ENCODE measurements at places on chromosomes 2 and 18. TPM values are rescaled to one million over a fixed set of nuclear protein-coding genes. Genes with fewer than 3 reads are reported as not detected.

DNA sequence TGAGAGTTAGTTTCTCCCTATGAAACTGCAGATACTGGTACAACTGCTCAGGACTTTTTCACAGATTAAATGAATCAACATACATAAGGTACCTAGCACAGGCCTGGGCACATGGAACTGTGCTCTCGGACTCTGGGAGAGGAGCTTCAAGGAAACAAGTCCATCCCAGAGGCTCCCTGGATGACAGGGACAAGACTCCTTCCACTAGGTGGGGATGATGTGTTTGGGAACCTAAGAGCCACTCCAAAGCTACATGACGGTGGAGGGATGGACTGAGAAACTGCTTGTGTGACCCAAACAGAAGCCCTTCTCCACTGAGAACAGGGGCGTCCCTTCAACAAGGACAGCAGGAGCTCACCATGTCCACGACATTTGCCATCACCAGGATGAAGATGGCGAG lies 37.1 kb downstream of the CENPO start:
- DNase-seq, result no peak

DNA sequence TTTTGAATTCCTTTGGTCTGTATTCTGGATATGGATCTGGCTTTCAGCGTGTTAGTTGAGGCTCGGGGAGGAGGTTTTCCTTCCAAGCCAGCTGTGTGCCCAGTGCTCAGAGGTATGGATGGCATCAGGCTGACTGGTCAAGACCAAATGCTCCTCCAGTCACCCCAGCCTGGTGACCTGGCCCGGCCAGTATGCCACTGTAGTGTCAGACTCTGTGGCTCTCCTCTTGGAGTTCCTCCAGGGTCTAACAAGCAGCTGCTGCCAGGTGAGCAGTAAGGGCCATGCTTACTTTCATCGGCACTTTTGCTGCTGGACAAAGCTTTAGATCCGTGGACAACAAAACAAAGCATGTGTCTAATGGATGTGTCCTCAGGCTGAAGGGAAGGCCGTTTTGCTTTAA lies 44.1 kb downstream of the CABLES1 start:
- no peak for DNase-seq

- DNase-seq, result no peak
Measured at GRCh38 chr18:45357686-45358470, 257.4 kb upstream of the SLC14A2 start.

DNA sequence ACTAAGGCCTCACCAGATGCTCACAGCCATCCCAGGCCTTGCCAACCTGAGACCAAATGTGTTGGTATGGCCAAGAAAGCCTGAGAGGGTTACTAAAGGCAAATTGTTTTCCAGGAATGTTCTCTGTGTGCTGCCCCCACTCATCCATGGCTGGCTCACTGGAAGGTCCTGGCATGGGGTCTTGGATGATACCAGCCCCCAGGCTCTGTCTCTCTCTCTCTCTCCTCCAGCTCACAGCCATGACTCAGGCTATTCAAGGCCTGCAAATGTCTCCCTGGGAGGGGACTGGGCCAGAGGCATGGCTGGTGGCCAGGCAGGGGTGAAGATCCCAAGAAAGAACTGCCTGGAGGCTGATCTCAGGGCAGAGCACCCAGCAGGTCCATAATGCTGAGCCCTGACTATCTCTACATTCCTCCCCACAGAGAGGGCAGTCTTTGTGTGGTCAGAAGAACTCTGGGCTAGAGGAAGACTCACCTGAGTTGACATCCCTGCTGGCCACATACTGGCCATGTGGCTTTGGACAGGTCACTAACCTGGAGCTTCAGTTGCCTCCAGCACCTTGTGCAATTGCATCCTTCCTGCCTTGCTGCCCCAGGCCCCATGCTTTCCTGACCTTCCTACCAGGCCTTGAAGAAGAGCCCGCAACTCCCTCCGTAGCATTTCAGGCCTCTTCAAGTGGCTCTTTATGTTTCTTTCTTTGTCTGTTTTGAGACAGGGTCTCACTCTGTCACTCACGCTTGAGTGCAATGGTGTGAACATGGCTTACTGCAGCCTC lies 150.4 kb downstream of the ZFP36L2 start:
- DNase-seq, result no peak

DNA sequence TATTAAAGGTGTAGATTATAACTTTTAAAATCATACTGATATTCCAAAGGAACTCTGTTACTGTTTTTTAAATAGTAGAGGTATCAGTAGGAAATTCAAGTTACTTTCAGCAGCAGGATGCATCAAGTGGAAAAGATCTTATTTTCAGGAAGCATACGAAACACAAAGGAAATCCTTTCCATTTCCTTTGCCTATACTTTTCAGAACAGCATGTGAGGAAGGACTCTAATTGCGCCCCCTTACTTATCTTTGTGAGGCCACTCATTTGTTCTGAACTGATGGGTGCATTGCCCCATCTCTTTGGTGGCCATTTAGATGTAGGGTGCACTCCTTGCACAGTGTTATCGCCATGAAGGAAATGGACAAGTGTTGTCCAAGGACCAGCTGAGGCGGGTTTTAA lies 145.3 kb downstream of the BABAM2 start:
- DNase-seq, result no peak

GRCh38 chr18:9738266-9738969 lies 30.3 kb downstream of the RAB31 start:
- peak; percentile 25 for DNase-seq

- peak; percentile 62 for DNase-seq
Measured at GRCh38 chr2:128492966-128493811, 174.5 kb upstream of the HS6ST1 start.

DNA sequence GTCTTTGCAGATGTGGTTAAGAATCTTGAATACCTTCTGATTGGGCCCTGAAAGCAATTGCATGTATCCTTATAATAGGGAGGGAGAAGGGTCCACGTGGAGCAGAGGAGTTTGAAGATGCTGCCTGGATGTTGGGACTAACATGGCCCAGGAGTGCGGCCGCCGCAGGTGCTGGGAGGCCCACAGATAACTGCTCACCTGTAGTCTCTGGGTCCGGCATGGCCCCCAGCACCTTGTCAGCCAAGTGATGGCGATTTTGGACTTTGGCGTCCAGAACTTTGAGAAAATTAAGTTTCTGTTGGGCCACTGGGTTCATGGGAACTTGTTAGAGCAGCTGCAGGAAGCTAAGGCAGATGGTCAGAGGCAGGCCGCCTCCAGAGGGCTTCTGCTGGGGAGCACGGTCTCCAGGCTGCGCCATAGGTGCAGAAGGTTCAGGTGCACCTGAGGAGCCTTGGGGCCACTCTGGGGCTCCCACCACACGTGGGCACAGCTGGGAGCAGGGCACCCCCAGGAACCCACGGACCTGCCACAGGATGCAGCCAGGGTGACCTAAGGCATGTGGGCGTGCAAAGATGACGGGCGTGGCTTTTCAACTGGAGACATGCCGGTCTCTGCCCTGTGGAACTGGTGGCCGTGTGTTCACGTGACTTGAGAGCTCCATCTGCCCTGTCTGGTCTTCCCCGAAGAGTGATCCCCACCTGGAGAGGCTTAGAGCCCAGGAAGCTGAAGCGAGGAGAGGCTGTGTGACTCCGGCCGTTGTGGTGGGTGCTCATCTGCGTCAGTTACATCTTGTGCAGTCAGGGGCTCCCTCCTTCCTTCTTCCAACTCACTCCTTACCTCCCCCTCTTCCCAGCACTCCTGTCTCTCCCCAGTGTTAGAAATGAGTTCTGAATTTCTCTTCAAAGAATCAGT lies 277.3 kb downstream of the AGAP1 start:
- DNase-seq, result no peak

DNA sequence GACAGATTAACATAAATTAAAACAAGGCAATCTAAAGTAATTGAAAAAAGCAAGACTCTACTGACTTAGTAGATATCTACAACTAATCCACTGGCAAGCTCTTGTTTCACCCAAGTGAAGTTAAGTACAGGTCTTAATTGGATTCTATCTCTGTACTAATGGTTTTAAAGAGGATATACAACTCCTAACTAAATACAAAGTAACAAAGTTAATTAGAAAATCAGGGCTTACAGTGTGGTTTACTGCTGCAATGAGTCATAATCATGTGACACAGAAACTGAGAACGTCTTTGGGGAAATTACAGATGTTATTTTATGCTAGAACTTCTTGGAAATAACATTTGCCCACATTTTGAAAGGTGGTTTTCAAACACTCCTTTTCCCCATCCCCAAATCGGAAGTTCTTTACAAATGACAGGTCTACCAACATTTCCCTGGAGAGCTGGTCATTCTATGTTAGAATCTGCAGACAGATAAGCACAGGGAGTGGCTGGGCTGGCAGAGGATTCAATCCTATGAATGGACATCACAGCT lies 245.3 kb downstream of the STK39 start:
- no peak for DNase-seq

DNA sequence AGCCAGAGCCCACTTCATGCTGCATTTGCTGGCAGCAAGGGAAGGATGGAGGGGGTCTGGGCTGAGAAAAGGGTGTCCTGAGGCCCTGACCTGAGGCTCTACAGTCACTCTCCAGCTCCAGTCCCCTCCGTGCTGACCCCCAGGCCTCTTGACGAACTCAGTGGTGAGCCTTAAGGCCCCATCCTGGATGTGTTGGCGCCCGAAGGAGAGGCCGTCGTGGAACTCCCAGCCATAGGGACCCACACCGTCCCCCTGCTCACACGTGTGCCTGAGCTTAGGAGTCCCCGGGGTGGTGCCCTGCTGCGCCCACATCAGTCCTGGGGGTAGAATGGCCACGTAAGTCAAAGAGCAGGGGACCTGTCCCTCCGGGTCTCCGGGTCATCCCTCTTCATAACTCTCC lies 776 bp downstream of the MOGS start:
- no peak for DNase-seq

GRCh38 chr2:53188851-53189510 lies 578.6 kb upstream of the CHAC2 start:
- DNase-seq, result no peak

DNA sequence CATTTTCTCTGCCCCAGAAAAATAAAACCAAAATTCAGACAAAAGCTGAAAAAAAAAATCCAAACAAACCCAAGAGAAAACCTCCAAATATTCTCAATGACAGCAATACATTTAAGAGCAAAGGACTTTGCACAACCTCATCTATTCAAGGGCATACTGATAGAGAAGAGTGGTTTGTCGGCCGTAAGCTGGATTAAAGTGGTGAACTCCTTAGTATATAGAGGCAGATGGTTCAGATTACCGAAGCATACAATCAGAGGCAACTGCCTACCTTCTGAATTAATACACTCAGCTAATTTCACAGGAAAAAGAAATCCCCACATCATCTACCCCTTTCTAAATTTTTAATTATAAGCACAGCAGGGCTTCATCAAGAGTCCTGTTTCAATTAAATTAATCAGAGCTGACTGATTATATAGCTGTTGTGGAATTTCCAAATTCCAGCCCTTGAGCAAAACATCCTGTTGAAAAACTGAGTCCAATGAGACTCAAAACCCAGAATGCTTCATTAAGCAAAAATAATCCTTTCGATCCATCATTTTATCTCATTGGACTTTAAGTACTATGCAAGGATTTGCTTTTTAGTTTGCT lies at the start of gene CPLX4:
CPLX4 (minus strand) TSS at position 190 of the 591 bp plus-strand sequence; CDS start at position 3, 187 bp downstream.
- DNase-seq, result no peak

DNA sequence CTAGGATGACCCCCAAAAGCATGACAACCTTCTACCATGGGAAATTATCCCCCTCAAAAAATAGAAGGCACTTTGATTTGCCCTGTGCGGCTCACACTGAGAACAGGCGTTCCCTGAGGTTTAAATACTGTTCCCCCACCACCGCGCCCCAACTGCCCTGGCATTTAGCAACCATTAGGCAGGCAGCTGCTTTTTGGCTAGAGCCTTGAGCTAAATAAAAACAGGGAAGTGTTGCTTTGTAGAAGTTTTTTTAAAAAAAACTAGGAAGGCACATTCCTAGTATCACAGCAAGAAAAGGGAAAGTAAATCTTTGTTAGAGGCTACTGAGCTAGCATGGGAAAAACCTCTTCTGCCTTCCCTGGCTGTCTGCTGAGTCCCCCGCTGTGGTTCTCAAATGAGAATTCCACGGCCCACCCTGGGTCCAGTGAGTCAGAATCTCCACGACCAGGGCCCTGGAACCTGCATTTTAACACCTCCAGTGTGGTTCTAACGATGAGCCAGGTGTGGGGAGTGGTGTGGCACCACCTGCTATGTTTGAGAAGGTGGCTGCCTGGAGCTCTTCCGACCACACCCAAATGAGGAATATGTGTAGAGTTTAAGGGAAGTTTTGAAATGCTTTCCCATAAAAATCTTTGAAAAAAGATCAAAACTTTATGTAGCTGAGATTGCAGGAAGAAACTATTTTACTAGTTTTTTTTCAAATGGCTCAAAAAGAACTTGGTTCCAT lies 66.4 kb downstream of the VIT start:
- no peak for DNase-seq

DNA sequence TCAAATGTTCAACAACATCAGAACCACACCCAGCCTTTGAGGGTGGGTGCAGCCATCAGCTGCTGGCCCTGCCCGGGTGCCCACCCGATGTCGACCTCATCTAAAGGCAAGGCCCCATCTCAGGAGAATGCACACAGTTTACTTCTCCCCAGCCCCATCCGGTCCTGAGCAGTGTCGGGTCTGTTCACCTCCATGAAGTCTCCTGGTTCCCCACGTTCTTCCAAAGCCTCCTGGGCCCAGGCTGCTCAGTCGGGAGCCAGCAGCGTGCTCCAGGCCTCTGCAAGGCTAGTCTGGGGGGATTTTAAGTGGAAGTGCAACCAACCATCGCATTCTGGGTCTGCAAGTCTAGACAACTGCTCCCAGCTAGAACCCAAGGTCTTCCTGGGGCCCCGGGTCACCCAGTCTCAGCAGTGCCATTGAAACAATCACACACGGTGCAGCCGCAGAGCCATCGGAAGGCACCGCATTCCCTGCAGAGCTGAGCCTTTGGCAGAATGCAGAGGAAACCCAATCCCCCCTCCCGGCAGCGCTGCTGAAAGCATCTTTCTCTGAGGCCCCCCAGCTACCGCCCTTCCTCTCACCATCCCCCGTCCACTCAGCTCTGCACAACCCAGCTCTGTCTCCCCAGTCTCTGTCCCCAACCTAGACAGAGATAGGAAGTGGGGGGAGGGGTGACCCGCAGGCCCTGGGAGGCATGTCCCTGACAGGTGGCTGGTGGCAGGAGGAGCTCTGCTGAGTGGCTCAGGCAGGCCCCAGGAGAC lies 8.5 kb downstream of the ESPNL start:
- DNase-seq, result peak; percentile 65

GRCh38 chr2:27171351-27171848 lies 22.6 kb downstream of the TCF23 start:
- DNase-seq, result no peak

GRCh38 chr18:31317860-31318259 lies at the start of gene DSG1:
Gene DSG1 (plus strand): TSS chr18:31318160. CDS start chr18:31318301, 141 bp downstream.
- DNase-seq, result no peak

DNA sequence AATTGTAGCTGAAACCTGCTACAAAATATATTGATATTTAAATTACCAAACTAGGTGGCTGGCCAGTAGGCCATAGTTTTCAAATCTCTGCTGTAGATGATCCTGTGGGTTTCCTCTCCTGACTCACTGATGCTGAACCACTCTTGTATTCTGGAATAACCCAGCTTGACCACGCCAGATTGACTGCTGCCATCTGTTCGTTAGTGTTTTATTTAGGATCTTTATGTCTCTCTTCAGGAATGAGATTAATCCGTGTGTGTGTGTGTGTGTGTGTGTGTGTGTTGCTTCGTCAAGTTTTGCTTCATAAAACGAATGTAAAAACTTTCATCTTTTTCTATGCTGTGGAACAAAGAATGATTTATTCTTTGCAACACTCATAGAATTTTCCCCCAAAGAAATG lies 187.1 kb downstream of the DYSF start:
- no peak for DNase-seq

GRCh38 chr2:121796239-121796638 lies 40.8 kb downstream of the TSN start:
- no peak for DNase-seq

Gene LYG2
- total RNA-seq, result not detected

Gene TUBA4A
- 25.4 TPM for total RNA-seq

Gene SF3B1
- total RNA-seq, result 296 TPM

Gene MEP1B
- total RNA-seq, result 2.7 TPM

Gene SKA1
- 14.0 TPM for total RNA-seq

Gene TUBB8B
- not detected for total RNA-seq

All from type B pancreatic cell (in vitro differentiated cells).